A172 (cell line): ENCODE measurements at places on chromosomes 6 and 20. TPM values are rescaled to one million over a fixed set of nuclear protein-coding genes. Genes with fewer than 3 reads are reported as not detected.

- no peak for DNase-seq
These were observed 24.4 kb downstream of the FOXC1 start for GRCh38 chr6:1634081-1634480.

DNA sequence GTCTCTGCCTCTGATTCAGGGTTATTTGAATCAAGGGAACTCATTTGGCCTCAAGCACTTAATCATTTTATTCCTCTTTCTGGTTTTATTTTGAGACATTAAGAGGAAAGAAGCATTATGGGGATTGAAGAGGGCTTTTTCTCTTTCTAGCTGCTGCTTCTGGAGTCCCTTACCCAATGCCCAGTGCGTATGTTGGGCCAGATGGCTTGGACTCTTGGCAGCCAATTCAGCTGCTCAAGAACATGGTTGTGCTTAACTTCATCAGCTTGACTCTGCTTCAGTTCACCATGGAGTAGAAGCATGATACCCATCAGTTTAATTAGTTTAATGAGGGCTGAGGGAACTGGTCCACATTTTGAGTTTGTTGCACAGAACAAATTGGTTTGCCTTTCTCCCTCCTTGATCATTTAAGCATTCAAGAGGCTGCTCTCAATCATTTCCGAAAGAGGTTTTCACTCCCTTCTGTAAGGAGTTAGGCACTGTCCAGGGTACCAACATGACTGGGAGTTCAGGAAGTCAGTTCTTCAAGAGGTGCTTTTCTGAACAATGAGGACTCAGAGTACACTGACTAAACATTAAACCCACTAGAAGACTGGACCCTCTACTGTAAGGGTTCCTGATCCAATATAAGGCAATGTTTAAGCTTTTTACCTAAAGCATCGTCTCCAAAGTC is 14.6 kb downstream of the PDYN start:
- DNase-seq: no peak

Gene LY6G6C
- total RNA-seq: not detected in 2 replicates

Gene TRIM10
- not detected in 2 replicates for total RNA-seq

Gene MOG
- not detected in 2 replicates for total RNA-seq

DNA sequence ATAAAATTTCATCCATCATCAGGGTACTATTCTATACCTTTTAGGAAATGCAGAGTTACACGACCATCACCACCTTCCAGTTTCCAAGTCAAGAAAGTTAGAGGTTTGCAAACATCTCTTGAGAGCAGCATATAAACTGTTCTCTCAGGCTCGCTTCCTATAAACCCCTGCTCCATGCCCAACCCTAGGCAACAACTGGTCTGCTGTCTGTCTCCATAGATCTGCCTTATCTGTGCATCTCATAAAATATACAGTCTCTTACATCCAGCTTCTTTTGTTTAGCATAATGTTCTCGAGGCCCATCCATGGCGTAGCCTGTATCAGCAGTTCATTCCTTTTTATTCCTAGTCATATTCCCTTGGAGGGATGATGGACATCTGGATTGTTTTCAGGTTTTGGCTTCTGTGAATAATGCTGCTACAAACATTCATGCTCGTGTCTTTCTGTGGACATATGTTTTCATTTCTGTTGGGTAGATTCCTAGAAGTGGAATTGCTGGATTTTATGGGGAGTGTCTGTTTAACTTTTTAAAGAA is 6.1 kb downstream of the PTPRT start:
- no peak for DNase-seq

GRCh38 chr20:49854190-49854875 is 41.7 kb downstream of the SLC9A8 start:
- DNase-seq: no peak

Gene TOX2
- total RNA-seq: 1.2 and 3.7 TPM in 2 replicates

DNA sequence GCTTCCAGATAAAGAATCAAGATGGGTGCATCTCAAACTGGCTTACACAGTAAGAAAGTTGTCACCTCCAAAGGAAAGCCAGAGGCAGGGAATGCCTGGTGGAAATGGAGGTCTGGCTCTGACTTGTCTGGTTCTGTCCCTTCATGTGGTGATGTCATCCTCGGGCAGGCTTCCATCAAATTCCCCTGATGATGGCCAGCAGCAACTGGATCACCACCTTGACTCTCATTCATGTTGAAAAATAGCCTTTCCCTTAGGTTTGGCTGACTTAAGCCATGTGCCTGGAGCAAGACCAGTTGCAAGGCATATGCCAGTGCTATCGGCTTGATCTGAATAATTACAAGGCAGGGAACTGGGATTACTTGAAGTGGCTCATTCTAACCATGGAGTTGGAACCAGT is 28.8 kb downstream of the IMPG1 start:
- DNase-seq: no peak

- no peak for DNase-seq
These were observed 388.3 kb upstream of the RNF217 start for GRCh38 chr6:124573953-124574352.

Gene UNC93A
- not detected in 2 replicates for total RNA-seq

- DNase-seq: no peak
These were observed 87.3 kb downstream of the PTPRT start for GRCh38 chr20:43102394-43102793.

GRCh38 chr6:28774292-28775051 is 149.3 kb downstream of the TRIM27 start:
- no peak for DNase-seq

- DNase-seq: no peak
These were observed 11.3 kb upstream of the ZNF451 start for GRCh38 chr6:57078531-57079207.

DNA sequence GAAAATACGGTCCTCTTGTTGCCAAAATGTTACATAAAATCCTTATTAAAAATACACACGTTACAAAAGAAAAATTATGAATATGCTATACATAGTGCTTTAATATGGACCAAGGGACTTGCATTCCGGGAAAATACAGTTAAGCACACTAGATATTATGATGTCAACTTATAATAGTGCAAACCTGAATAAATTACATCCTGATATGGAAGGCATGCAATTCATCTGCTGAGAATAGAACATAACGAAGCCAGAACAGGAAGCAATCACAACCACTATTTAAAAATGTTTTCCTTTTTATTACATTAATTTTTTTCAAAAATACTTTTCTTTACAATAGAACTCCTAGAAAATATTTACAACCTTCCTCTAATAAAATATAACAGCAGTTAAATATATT is 7.8 kb upstream of the MRPS10 start:
- no peak for DNase-seq

Gene GRM1
- total RNA-seq: 0.10 TPM in 1 of 2 replicates, not detected in the other
